ENCODE measurements at places on chromosomes 6 and 20. TPM values are rescaled to one million over a fixed set of nuclear protein-coding genes. Genes with fewer than 3 reads are reported as not detected.

The PFDN4 gene
- 101 TPM for total RNA-seq

The UBE2J1 gene
- total RNA-seq: 13.1 TPM

The CAP2 gene
- 13.1 TPM for total RNA-seq

- no peak for DNase-seq
Measured at GRCh38 chr6:53202052-53202451, 53.4 kb upstream of the GCM1 start.

DNA sequence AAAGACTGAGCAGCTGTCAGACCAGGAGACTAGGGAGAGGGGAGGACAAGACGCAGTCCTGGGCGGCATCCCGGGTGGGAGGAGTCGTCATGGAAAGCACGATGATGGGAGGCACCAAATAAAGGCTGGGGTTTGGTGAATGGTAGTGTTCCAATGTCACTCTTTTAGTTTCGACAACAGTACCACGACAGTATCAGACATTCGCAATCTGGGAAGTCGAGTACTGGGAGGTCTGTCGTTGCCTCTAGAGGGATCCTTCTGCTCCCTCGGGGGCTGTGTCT lies 32.1 kb downstream of the PSMG4 start:
- no peak for DNase-seq

DNA sequence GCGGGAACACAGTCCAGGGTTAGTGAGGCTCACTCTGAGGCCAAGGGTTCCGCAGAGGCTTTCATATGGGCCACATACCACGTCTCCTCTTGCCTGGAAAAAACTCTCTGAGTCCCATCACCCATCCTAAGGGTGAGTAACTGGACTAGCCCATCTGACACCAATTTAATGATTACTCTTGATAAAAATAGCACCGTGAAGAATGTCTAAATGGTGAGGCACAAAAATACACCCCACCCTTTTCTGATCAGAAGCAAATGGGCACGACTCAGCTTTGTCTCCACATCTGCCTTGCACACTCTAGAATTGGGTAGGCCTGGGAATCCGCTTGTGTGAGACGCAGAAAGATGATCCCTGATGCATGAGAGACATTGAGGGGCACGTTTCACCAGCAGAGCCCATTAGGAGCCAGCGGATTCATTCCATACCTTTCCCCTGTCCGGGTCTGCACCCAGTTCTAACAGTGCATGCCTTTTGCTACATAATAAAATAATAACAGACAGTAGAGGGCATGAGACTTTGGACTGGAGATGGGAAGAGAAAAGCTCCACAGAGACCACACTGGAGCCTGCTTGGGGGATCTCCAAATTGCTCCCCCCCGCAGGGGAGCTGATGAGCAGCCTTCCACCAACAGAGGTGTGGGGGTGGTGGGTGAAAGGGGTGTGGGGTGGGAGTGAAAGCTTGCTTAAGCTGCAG lies 110.0 kb upstream of the KCNK16 start:
- no peak for DNase-seq

- peak; percentile 98 for DNase-seq
Measured at GRCh38 chr6:35731414-35731735, 5.5 kb upstream of the ARMC12 start.

- peak; percentile 7 for DNase-seq
Measured at GRCh38 chr6:170211404-170212025, 79.4 kb downstream of the DLL1 start.

- no peak for DNase-seq
Measured at GRCh38 chr6:142637624-142638351, 307.2 kb downstream of the HIVEP2 start.
